Omental fat pad (tissue), 4 donors: ENCODE measurements at places on chromosomes 11 and 22. TPM values are rescaled to one million over a fixed set of nuclear protein-coding genes. Genes with fewer than 3 reads are reported as not detected.

The POU2AF1 gene
- 0.69 TPM for total RNA-seq

GRCh38 chr11:8917157-8917825 is 6.3 kb downstream of the AKIP1 start:
- no peak for DNase-seq

DNA sequence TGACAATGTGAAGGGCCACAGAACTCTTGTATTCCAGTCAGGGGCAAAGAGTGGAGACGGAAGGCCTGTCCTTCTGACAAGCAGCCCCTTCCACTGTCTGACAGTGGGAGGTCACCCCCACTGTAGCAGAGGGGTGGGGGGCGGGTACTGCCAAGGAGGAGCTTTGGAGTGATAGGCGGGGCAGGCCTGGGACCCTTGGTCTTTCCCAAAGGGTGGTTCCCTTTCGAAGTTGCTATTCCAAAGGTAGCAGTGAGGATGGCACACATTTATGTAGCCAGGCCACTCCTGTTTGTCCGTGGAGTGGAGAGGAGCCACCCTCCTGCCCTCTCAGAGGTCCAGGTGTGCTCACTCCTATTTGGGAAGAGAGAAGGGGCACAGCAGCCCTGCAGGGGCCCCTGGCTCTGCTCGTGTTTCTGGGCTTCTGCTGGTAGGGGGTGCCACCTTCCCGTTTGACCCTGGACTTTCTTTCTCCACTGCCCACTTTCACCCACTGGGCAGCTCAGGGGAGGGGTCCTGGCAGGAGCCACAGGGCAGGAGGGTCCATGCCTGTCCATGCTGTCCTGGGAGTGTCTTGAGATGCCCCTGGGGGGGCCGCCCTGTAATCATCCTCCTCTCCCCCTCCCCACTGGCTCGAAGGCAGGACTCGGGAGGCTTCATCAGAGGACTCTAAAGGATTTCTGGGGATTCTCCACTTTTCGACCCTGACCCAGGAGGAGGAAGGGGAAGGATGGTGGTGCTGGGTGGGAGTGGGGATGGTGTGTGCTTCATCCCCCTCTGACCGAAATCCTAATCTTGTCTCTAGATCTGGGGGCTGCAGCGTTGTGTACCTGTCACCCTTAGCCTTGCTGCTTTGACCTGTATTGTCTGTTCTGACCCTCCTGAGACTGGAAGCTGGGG is 994 bp downstream of the TAGLN start:
- no peak for DNase-seq

DNA sequence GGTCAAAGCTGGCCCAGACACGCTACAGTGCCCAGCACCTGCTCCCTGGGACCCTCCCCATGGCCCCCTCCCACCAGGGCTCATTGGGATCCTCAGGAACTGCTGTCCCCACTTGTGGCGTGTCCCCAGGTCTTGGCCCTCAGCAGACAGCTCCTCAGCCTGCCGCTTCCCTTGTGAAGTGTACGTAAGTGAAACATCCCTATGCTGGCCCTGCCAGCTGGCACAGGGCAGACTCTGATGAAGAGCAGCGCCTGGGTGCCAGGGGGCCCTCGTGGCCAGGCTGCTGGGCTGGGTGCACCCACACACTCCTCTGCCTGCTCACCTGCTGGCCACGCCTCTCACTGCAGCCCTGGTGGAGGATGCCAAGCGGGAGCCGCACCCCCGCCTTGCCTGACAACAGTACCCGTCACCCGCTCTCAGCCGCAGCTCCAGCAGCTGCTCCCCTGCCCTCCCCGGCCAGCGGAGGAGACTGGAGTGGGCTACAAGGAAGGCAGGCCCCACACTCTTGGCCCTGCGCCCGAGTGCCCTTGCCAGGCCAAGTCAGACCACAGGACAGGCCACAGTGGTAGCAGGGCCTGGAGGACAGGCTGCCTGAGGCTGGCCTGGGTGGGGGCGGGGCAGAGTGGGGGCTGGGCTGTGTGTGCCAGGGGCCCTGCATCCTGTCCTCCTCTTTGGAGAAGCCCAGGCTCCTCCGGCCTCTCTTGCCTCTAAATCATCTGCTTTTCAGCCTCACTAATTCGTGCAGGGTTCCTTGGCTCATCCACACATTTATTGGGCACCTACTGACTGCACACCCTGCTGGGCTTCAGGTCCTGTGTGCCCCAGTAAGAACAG is 39.5 kb downstream of the IGF2 start:
- no peak for DNase-seq

- DNase-seq, result no peak
Measured at GRCh38 chr11:62577046-62577714, 3.5 kb upstream of the EEF1G start.

- DNase-seq, result no peak
Measured at GRCh38 chr11:122709039-122709760, 53.7 kb downstream of the UBASH3B start.

GRCh38 chr22:39468487-39469325 is 11.9 kb downstream of the MGAT3 start:
- no peak for DNase-seq
